ENCODE measurements at places on chromosomes 6 and 20.

DNA sequence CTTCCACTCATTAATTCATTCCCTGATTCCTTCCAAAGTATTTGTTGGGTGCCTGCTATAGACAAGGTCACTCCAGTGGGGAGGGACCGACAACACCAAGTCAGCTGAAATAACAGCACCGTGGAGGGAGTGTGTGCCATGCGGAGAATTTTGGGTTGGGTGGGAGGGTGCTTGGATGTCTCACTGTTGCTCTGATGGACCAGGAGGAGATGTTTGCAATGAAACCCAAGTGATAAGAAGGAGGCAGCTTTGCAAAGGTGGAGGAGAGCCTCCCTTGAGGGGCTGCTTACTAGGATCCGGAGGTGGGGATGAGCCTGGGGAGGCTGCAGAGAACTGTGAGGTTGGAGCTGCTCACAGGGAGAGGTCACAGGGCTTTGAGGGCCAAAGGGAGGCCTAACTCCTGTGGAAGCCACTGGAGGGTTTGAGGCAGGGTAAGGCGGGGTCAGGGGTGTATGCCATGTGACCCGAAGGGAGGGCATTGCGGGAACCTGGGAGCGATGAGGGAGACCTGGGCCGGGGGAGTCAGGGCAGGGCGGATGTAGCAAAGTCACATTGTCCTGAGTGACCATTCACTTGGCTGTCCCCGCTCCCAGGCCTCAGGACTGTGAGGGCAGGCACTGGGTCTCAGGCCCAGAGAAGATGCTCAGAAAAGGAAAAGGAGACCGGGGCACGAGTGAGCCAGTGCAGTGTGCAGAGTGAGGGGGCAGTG is 124.5 kb downstream of the PHACTR3 start:
- H3K4me1 ChIP-seq: no peaks in the 10 kb centered on the region
- no peak for DNase-seq
- peaks cover 6% of the 10 kb centered on the region for H3K27me3 ChIP-seq
- H3K4me3 ChIP-seq: no peak overlapping the region
- no peaks in the 10 kb centered on the region for H3K36me3 ChIP-seq

DNA sequence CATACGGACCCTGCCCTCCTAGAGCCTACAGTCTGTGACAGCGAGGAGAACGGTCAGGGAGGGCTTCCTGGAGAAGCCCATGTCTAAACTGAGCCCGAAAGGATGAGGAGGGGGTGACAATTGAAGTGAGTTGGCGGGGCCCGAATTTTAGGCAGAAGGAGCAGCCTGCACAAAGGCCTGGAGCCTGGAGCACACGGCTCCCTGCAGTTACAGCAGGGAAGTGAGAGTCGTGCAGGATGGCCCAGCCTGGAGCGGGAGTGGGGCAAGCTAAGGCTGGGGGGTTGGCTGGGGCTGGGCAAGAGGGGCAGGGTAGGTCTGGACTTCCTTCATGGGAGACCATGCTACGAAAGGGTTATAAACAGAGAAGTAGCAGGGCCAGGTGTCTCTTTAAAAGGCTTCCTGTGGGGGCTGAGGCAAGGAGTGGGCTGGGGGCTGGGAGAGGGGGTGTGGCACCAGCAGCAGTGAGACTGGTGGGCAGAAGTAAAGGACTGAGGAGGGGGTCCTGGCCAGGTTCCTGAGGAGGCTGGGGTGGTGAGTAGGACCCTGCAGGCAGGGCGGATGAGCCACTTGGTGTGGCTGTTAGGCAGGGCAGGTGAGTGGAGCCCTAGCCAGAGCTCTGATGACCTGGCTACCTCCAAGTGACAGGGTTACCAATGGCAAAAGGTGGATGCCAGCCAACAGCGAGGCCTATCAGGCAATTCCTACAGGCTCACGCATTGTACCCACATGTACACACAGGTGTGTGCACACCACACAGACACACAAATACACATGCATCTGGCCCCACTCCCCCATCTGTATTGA is 119.2 kb downstream of the MRPL14 start:
- H3K27ac ChIP-seq: no peak overlapping the region
- no peaks in the 10 kb centered on the region for H3K36me3 ChIP-seq
- DNase-seq: no peak
- no peaks in the 10 kb centered on the region for H3K27me3 ChIP-seq

DNA sequence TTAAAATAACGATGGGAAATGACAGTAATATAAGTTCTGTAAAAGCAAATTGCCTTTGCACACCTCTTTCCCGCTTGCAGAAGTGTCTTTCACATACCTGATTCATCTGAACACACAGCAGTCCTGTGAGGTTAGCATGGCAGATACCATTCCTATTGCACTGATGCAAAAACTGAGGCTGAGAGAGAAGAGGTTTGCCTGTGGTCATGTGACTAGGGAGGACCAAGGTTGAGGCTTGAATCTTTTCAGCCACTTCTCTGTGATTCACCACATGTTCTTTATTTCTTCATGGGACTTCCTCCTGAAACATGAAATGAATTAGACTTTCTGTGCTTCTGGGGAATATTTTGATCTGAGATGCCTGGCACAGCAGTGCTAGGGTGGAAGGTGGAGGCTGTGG is 92.9 kb downstream of the VEGFA start:
- no peak overlapping the region for H3K4me3 ChIP-seq
- H3K36me3 ChIP-seq: no peaks in the 10 kb centered on the region
- no peaks in the 10 kb centered on the region for H3K27me3 ChIP-seq
- no peak for DNase-seq
- no peaks in the 10 kb centered on the region for H3K4me1 ChIP-seq
- no peak overlapping the region for H3K27ac ChIP-seq

- peak overlapping the region; percentile 40 for H3K27ac ChIP-seq
- peaks cover 29% of the 10 kb centered on the region for H3K4me1 ChIP-seq
- H3K36me3 ChIP-seq: no peaks in the 10 kb centered on the region
- H3K27me3 ChIP-seq: no peaks in the 10 kb centered on the region
Measured at GRCh38 chr6:158290659-158291058, 21.6 kb upstream of the TULP4 start.

DNA sequence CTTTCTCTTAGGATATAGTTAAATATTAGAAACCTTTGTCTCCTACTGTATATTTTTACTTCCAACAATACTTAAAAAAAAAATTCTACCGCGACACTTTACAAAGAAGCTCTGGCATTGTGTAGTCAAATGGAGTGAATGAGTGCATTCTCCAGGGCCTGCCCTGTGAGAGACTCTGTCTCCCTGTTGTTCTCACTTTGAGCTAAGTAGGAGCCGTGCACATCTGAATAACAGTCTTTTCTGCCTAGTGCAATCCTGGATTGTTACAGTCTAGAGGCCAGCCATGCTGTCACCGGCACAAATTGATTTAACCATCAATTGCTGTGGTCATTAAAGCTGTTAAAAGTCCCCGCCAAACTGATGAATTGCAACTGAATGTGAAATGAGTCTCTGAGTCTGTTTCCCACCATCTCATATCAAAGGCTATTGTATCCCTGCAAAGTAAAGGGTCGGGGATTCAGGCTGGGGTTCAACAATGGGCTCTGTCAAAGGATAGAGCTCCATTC is 156.0 kb downstream of the RFPL4B start:
- H3K36me3 ChIP-seq: no peaks in the 10 kb centered on the region
- no peak overlapping the region for H3K4me3 ChIP-seq
- H3K27me3 ChIP-seq: no peaks in the 10 kb centered on the region
- no peak overlapping the region for H3K27ac ChIP-seq
- H3K4me1 ChIP-seq: no peaks in the 10 kb centered on the region
- DNase-seq: no peak

GRCh38 chr20:22823119-22823518 is 212.0 kb upstream of the SSTR4 start:
- no peak overlapping the region for H3K4me3 ChIP-seq
- no peaks in the 10 kb centered on the region for H3K36me3 ChIP-seq
- no peaks in the 10 kb centered on the region for H3K27me3 ChIP-seq
- H3K27ac ChIP-seq: no peak overlapping the region
- no peak for DNase-seq

- H3K36me3 ChIP-seq: peaks cover 3% of the 10 kb centered on the region
- peaks cover 14% of the 10 kb centered on the region for H3K4me1 ChIP-seq
- no peak for DNase-seq
- H3K27me3 ChIP-seq: no peaks in the 10 kb centered on the region
- no peak overlapping the region for H3K27ac ChIP-seq
Measured at GRCh38 chr20:44479643-44480042, 4.0 kb downstream of the TTPAL start.

- H3K27ac ChIP-seq: no peak overlapping the region
- DNase-seq: no peak
- no peak overlapping the region for H3K4me3 ChIP-seq
Measured at GRCh38 chr6:66230591-66230990, 523.6 kb upstream of the EYS start.

DNA sequence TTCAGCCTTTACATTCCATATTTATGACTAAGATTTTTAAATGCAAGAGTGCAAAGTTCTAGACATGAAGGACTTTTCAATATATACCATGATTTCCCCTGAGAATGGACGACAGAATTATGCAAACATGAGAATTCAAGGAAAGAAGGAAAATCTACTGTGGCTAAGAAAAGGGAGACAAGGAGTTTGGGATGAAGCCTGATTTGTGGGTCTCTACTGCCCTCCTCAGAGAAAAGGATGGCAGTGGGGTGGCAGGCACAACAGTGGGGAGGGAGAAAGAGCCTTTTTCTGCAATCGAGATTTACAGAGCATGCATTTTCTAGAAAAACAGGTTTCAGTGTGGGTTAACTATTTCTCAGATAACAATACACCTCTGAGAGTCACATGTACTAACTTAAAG is 466.9 kb upstream of the NRSN1 start:
- H3K4me3 ChIP-seq: no peak overlapping the region
- 0 out of 2 replicates have a peak, but pooled peaks cover 4% of the 10 kb centered on the region for H3K4me1 ChIP-seq
- H3K27me3 ChIP-seq: no peaks in the 10 kb centered on the region
- H3K27ac ChIP-seq: no peak overlapping the region
- peak; percentile 53 for DNase-seq

DNA sequence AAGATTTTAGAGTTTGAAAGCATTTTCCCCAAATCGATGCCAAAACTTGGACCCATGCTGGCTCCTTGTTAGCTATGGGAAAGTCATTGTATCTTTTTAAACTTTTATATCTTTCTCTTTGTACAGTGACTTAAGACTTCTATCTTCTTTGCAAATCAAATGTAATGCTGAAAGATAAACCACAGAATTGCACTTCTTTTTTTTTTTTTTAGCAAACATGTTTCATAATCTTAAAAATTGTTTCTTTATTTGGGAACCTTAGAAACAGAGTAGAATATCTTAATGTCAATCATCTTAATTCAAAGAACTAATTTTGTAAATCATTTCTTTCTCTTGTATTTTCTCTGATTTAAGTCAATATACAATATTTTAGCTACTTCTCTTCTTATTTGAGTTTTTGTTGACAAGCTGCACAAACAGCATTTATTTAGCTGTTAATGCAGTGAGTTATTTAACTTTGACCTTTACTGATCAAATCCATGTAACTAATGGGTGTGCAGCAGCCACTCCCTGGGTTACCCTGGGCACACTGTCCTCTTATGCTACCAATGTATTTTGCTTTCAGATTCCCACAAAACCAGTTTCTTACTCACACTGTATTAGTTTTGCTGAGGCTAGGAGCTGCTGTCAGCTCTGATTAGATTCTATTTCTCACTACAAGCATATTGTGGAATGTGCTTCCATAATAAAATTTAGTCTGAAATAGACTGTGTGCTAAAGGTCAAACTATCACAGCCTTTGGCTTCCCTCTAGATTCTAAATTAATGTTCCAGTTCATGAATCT is 279.6 kb downstream of the ADGB start:
- no peaks in the 10 kb centered on the region for H3K27me3 ChIP-seq
- no peak overlapping the region for H3K4me3 ChIP-seq
- 0 out of 2 replicates have a peak, but pooled peaks cover 9% of the 10 kb centered on the region for H3K4me1 ChIP-seq
- H3K27ac ChIP-seq: no peak overlapping the region
- DNase-seq: no peak

DNA sequence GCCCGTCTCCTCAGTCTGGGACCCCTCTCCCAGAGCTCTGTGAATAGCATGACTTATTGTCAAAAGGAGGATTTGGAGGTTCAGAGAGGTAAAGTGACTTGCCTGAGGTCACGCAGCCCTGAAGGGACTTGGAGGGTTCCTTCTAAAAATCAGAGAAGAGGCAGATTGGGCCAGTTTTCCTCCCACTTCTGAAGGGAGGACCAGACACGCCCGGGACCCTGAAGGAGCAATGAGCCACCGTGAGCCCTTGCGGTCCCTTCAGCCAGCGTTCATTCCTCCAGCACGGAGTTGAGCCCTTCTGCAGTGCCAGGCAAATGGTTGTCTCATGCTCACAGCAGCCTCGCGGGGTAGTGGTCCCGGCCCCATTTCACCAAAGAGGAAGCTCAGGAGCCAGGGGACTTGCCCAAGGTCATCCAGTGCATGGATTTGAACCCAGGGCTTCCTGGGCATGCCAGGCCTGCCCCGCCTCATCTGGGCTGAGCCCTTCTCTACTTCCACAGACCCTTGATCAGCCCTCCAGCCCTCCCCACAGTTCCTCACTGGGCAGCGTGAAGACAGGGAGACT is 7.4 kb downstream of the SRC start:
- peak; percentile 38 for DNase-seq
- peak overlapping the region; percentile 18 for H3K27ac ChIP-seq
- peaks cover 7% of the 10 kb centered on the region for H3K36me3 ChIP-seq
- H3K4me1 ChIP-seq: peaks cover 9% of the 10 kb centered on the region
- H3K4me3 ChIP-seq: no peak overlapping the region
- no peaks in the 10 kb centered on the region for H3K27me3 ChIP-seq

DNA sequence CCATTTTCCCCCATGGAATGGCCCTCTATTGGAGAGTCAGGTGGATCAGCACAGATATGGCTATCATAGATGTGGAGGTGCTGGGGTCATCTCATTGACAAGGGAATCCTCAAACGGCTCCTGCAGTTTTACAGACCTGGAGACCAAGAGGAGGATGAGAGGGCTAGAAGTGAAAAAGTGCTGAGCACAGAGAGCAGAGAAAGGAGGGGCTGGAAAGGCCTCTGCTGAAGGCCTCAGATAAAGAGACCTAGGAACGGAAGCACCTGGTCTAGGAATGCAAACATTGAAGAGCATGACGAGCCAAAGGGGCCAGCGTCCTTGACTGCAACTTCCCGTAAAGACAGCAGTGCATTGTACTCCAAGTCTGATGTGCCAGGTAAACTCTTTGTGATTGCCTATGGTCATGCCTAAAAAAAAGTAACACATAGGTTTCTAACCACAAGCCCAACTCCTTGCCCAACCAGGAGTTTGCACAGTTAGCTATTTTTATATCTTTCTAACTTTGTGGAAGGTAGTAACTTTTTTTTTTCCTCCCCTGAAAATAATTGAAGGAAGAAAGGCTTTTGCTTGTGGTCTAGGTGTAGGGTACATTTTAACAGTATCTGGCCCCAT is 15.2 kb downstream of the RSPH4A start:
- no peak overlapping the region for H3K4me3 ChIP-seq
- H3K36me3 ChIP-seq: no peaks in the 10 kb centered on the region
- no peak overlapping the region for H3K27ac ChIP-seq
- peak; percentile 46 for DNase-seq
- no peaks in the 10 kb centered on the region for H3K4me1 ChIP-seq
- H3K27me3 ChIP-seq: no peaks in the 10 kb centered on the region

- no peak overlapping the region for H3K4me3 ChIP-seq
- no peak overlapping the region for H3K27ac ChIP-seq
- H3K36me3 ChIP-seq: no peaks in the 10 kb centered on the region
- no peaks in the 10 kb centered on the region for H3K27me3 ChIP-seq
- H3K4me1 ChIP-seq: peaks cover 10% of the 10 kb centered on the region
Measured at GRCh38 chr6:157133856-157134255, 189.5 kb downstream of the TMEM242 start.

GRCh38 chr6:26233649-26234420 is 131.2 kb upstream of the BTN3A2 start:
- H3K27me3 ChIP-seq: no peaks in the 10 kb centered on the region
- no peaks in the 10 kb centered on the region for H3K36me3 ChIP-seq
- peaks cover 11% of the 10 kb centered on the region for H3K4me1 ChIP-seq
- peak overlapping the region; percentile 92 for H3K27ac ChIP-seq

Data from Caco-2 (cell line).